ENCODE measurements at places on chromosomes 13 and 19.

DNA sequence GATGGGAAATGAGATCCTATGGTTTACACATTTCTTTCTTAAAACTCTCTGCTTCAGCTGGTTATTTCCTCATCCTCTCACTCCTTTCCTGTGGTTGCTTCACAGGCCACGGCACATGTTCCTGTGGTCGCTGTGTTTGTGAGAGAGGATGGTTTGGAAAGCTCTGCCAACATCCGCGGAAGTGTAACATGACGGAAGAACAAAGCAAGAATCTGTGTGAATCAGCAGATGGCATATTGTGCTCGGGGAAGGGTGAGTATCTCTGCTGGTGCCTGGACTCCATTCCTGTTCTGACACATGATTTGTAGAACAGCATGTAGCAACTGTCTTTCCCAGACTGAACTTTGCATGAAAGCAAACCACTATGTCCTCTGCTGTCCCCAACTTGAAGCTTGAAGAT lies 254.2 kb downstream of the ITGBL1 start:
- peak; percentile 6 for DNase-seq

DNA sequence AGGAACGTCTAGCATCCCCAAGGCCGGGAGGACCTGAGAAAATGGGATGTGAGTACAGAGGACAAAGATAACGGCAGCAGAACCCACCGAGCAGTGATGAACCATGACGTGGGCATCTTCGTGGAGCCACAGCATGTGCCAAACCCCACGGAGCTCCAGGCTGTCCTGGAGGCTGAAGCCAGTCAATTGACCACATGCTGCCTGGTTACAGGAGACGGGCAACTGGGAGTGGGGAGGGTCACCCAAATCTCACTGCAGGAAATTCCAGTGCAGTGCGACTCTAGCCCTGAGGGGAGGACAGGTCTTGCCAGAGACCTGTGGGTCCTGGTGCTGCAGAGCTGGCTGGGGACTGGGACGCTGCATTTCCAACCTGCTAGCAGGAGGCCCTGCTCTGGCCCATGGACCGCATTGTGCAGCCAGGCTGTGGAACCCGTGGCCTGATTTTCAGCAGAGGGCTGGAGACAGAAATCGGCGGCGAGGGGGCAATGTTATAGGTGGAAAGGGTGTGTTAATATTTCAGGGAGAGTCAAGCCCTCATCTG lies 3.2 kb upstream of the GRTP1 start:
- no peak for DNase-seq

DNA sequence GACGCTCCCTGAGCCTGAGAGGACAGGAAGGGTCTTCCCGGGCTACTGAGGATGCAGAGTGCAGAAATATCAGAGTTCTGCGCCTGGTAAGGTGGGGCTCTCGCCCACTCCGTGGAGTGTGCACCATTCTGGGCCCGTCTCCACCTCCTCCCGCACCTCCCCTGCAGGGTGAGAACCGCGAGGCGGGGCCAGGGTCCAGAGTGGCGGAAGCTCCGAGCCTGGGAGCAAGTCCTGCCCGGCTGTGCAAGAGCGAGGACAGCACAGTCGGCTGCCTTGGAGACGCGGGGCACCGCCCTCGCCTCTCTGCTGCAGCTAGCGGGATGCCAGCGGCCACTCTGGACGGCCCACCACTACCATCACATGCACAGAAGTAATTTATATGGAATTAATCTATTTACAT lies 2304.4 kb downstream of the PCDH9 start:
- DNase-seq, result no peak

DNA sequence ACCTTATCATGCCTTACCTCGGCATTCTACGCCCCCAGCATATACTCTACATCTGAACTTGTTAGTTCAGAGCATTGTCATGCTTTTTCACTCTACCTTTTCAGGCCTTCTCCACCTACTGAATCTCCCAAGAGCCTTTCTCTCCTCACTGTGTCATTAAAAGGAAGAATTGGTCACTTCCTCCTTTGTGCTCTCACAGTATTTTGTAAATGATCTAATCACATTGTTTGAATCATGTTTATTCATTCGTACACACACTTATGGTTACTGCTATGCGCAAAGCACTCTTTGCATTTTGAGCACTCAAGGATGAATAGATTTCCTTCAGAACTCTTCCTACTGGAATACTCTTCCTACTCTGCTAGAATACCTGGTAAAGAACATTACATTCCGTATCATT lies 15.8 kb upstream of the ELF1 start:
- no peak for DNase-seq

DNA sequence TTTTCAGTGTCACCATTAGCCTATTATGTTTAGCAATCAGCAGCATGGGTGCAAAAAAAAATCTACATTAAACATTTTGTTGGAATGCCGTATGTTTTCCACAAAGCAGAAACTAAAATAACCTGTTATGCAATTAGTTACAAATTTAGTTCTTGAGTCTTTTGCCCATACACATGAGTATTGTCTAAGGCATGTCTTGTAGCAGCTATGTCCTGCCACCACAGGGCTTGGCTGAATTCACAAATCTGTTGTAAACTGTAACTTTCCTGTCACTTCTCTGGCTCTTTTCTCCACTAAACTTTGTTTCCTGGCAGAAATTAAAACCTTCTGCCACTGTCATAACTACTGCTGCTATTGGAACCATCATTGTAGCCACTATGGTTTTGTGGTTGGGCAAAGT lies 277.9 kb upstream of the SPRY2 start:
- no peak for DNase-seq

- DNase-seq, result no peak
Measured at GRCh38 chr13:43567608-43568007, 219.2 kb downstream of the ENOX1 start.

- DNase-seq, result no peak
Measured at GRCh38 chr13:99961636-99962035, 9.9 kb downstream of the ZIC5 start.

- DNase-seq, result no peak
Measured at GRCh38 chr13:96963786-96964475, 30.3 kb downstream of the OXGR1 start.

- DNase-seq, result no peak
Measured at GRCh38 chr19:47661161-47661560, 52.1 kb upstream of the EHD2 start.

DNA sequence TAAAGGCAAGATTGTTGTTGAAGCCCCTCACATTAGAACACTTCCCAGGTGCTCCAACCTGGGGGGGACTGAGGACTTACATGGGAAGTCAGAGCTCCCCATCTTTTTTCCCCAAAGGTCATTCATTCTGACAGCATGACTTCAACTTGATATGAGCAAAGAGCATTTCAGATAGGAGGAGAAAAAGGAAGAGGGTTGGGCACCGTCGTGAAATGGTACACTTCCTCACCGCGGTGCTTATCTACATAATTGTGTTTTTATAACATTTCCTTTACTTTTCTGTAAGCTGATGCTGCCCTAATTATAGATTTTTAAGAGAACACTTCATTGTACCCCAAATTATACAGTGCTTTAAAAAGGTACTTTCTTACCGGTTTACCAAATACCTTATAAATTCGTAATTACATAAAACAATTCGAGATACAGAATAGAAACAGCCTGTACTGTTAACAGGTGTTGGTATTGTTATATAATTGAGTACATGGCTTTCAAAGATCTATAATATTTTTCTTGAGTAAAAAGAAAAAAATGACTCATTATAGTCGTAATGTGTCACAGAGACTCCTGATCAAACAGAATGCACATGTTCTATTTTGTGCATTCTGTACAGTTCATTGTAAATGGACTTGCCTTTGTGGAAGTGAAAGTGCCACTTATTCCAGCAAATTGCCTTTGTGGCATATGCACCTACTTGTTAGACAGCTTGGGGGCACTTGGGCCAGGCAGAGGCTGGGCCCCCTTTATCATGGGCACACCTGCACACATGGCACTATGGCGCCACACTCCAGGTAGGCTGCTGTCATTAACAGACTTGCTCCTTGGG lies 81.8 kb downstream of the GGACT start:
- DNase-seq, result no peak

DNA sequence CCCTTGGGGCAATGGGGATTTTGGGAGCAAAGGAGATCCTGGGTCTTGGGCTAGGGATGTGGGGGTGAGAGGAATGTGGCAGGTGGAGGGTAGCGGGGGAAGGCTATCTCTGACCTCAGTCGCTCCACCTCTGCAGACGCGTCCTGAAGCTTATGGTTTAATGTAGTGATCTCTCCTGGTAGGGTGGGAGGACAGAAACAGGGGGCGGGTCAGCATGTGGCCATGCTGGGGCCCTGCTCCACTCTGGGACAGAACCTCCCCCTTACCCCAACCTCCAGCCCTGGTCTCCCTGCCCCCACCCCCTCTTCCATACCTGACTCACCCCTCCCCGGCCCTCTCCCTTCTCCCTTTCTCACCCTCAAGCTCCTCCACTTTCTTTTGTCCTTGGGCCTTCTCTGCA lies 1.4 kb downstream of the BST2 start:
- no peak for DNase-seq

- no peak for DNase-seq
Measured at GRCh38 chr19:379796-380195, 29.2 kb downstream of the C2CD4C start.

DNA sequence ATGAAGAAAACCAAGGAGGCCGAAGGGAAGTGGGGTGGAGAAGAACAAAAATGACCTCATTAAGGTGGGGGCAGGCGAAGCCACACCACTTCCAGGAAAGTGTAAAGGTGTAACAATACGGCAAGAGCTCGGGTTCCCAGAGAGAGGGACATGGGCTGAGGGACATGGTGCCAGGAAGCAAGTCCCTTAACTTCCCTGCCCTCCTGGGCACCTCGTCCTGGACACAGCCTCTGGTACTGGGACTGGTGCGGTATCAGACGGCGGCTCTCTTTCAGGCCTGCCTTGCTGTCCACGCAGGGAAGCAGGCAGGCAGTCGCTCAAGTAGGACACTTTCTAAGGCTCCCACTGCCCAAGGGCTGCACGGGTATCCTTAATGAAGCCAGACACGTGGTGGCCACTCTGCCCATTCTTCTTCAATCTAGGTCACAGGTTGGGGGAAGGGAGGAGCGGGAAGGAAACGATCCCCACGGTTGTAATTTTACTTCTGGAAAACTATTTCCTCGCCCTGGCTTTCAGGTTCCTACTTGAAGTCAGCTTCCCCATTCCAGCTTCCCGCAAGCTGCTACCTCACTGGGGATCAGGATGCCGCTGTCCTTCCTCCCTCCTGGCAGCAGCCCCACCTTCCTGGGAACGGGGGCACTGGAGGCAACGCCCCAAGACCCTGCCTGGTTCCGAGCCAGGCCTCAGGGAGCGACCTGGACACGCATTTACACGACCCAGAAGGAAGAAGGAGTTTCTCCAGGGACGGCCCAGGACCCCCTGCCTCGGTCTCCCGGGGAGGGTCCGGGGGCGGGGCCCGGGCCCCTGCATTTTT lies 1.2 kb downstream of the AP3D1 start:
- no peak for DNase-seq

- DNase-seq, result no peak
Measured at GRCh38 chr19:54461210-54461609, 2.4 kb downstream of the LENG9 start.

DNA sequence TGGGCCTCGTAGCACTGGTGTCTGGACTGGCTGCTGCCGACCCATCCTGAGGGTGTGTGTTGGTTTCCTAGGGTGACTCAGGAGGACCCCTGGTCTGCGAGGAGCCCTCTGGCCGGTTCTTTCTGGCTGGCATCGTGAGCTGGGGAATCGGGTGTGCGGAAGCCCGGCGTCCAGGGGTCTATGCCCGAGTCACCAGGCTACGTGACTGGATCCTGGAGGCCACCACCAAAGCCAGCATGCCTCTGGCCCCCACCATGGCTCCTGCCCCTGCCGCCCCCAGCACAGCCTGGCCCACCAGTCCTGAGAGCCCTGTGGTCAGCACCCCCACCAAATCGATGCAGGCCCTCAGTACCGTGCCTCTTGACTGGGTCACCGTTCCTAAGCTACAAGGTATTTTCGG lies 13.8 kb downstream of the TIMM13 start:
- no peak for DNase-seq

DNA sequence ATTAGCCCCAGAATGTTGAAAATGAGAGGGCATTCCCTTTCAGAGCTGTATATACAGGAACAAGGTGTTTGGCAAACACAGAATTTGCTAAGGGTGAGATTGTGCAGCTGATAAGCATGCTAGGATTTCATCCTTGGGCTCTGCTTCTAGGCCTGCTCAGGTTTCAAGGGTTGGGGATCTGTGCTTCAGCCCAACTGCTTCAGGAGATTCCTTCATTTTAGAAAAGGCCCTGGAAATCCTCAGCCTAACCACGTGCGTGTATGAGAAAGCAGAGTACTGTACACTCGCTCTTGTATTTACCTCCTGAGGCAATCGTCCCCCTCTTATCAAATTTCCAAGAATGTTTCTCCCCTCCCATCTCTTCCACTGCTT lies 291.6 kb upstream of the ARGLU1 start:
- no peak for DNase-seq

DNA sequence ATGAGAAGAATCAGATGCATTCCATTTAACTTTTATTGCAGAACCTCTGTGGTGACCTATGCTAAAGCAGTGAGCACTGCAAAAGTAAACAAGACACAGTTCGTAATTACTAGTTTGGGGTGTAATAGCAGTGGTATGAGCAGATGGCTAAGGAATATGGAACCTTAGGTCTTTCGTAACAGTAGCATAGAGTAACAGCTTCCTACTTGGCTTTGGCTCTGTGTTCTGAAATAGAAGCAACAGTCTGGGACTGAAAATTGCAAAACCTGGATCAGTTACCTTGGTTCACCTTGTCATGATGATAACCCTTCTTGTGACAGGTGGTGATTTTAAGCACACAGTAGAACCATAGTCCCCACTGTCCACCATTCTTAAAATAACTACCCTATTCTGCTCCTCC lies 303.4 kb downstream of the GPC6 start:
- DNase-seq, result no peak

- no peak for DNase-seq
Measured at GRCh38 chr13:54016542-54016941, 987.9 kb downstream of the OLFM4 start.

DNA sequence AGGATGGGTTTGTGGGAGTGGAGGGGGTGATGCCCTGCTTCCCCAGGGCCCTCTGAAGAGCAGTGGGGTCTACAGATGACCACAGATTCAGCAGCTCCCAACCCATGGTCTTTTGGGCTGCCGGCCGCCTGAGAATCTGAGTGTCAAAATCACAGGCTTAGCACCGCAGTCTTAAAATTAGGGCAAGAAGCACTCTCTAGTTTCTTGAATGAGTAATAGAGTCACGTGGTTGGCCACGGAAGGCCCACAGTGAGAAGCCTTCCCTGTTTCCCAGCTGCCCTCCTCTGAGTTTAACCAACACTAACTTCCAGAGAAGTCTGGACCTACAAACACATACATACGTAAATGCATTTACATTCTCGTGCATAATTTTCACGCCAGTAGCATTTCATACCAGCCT lies 5.2 kb downstream of the PRMT1 start:
- no peak for DNase-seq

Measured in stimulated activated CD4-positive, alpha-beta T cell treated with anti-CD3 and anti-CD28 coated beads, Interleukin-1b, Interleukin-23, amount 100 ng/mL, for 48 hours (primary cell).